ENCODE measurements at places on chromosomes 7 and 10. TPM values are rescaled to one million over a fixed set of nuclear protein-coding genes. Genes with fewer than 3 reads are reported as not detected.

The PPRC1 gene
- total RNA-seq = 23.5 TPM

The OPALIN gene
- total RNA-seq = not detected

The PRRT4 gene
- total RNA-seq = not detected

The NEBL gene
- under 0.01 TPM for total RNA-seq

The MALRD1 gene
- total RNA-seq = 1.7 TPM

The RASA4B gene
- total RNA-seq = 2.3 TPM

The CPN1 gene
- not detected for total RNA-seq

The SPDYE11 gene
- total RNA-seq = not detected

The FANK1 gene
- total RNA-seq = 2.9 TPM

The FAM25A gene
- not detected for total RNA-seq

DNA sequence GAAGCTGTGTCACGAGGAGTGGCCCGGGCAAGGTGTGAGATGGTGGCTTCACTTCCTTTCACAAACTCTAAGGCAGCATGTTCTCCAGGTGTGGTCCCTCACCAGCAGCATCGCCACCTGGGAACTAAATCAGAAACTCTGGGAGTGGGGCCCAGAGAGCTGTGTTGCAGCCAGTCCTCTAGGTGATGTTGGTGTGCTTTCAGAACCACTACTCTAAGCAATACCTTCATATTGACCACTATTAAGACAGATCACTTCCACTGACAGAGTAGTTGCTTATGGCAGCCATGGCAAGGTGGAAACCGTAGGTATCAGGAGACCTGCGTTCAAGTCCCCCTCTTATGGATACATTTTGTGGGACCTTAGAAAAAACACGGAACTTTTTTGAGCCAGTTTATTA lies 495.8 kb upstream of the GALNT17 start:
- no peak for DNase-seq

- peak; percentile 78 for DNase-seq
Observed at GRCh38 chr10:3850999-3851937, 66.3 kb upstream of the KLF6 start.

DNA sequence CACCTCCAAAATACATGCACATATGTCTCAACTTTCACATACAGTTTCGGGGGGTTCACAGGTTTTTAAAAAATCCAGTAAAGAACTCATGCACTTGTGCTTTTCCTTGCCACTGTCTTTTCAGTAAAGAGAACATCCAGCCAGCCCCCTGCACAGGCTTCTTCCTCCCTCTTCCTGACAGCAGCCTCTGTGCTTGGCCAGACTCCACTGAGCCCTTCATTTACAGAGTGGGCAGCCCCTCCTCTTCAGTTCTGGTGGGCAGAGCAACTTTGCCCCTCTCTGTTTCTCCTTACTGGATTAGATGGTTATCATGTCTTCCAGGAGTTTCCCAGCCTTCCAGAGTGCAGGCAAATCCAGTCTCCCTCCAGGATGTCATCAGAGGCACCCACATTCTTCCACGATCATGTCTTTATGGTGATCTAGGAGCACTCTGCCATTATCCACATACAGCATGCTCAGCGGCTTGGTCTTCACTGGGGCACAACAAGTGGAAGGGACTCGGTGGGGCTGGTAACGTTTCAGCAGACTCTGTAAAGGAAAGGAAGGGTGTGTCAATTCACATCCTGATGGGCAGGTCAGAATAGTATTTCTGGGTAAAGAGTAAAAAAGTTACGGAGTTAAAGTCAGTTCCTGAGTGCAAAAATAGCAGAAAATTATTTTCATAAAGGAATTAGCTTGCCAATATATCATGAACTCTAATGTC lies 8.8 kb downstream of the NODAL start:
- DNase-seq = no peak

DNA sequence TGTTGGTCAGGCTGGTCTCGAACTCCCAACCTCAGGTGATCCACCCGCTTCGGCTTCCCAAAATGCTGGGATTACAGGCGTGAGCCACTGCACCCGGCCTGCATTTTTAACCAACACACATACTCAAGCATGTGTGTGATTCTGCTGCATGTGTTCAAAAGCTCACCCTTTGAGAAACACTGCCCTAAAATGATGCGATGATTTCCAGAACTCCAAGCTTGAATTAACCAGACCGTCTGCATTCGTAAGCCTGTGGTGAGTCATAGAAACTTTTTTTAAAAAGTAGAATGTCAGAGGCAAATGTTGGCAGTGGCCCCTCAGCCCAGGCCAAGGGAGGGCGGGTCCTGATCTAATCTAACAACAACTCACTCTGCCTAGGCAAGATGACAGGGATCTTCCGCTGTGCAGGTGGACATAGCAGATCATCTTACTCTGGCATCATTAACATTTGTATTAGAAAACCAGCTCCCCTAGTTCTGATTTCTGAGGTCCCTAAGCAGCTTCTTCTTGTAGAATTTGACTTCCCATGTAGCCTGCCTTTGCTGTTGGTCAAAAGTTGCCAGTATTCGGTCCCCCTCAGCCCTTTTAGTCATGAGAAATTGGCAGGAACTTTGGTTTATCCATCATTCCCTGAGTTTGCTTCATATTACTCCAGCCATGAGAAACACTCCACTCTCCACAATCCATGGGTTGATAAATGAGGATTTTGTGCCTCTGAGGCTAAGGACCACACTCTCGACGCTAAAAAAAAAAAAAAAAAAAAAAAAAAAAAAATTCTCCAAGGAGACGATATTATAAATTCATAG lies 190.4 kb downstream of the SKIDA1 start:
- DNase-seq = peak; percentile 95

GRCh38 chr7:2882111-2882510 lies 38.0 kb upstream of the GNA12 start:
- DNase-seq = no peak

DNA sequence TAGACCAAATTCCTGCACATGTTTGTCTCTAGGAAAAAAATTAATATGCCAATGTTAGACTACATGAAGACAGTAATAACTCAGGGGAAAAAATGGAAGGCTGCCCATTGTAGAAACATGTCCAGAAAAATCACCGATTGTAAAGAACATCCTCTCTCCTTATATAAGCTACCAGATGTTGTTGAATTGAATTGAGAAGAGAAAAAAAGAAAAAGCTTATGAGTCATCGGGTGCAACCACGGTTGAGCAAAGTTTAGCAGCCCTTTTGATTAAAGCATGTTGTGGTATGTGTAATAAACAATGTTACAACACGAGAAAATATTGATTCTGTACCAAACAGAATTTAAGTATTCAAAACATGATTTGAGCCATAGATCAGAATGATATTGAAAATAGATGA lies 102.3 kb upstream of the ARHGAP21 start:
- DNase-seq = peak; percentile 91

DNA sequence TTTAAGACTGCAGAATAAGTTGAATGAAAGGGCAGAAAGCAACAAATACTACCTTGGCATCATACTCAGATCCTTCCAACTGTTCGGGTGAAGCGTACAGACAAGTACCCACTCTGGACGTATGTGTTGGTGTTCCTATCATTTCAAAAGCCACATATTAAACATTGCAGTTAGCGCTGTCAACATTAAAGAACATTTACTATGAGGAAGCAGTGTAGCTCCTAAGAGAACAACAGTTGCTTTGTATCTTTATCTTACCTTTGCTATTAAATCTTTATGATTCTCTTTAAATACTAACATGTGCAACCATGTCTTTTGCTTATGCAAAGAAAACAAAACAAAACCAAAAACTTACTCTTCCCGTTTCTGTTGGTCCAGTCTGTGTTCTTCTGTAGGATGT lies 2.6 kb upstream of the ANKRD61 start:
- DNase-seq = no peak

DNA sequence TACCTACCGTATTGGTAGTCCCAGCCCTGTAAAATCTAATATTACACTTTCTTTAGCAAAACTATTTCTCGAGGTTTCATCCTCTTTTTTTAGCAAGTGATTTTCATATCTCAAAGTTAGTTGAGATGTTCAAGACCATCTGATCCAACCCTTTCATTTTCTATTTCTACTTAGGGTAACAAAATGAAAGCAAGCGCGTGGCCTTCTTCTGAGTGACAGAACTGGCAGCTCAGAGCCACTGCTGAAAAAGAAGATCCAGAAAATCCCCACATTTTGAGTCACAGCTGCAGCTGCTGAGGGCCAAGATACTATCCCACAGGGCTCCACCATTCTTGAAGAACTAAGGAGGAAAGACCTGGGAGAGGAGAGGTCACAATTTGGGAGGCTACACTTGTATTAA lies 24.8 kb upstream of the ZNF800 start:
- DNase-seq = no peak

DNA sequence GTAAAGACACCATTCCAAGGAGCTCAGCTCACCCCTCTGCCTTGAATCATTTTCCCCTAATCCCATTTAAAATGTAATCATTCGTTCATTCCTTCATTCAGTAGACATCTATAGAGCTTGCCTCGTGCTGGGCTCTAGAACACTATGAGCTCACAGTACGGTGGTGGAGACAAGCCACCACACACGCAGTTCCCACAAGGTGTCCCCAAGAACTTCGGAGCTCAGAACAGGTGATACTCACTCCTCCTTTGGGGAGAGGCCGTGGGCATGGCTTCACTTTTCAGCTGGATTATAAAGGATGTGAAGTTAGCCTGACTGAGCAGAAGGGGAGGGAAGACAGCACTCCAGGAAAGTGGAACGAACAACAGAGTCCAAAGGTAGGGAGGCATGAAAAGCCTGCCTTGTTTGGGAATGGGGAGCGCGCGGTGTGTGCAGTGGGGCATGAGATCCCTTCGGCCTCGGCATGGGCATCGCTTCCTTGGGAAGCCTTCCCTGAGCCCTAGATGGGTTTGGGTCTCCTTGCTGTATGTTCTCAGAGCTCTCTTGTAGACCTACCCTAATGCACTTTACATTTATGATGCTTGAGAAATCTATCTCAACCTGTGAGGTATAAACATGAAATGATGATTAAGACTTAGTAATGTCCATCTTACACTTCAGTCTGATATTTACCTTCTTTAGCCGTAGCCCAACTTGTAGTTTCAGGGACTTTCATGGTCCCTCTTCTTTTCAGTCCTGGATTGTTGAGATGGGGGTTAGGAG lies 809 bp upstream of the OGA start:
- DNase-seq = no peak

GRCh38 chr10:48466611-48467240 lies 138.1 kb downstream of the ARHGAP22 start:
- DNase-seq = no peak

GRCh38 chr10:131724169-131724545 lies 176.7 kb upstream of the PPP2R2D start:
- DNase-seq = no peak

- DNase-seq = peak; percentile 53
Observed at GRCh38 chr7:131859147-131859821, 302.9 kb upstream of the PODXL start.

DNA sequence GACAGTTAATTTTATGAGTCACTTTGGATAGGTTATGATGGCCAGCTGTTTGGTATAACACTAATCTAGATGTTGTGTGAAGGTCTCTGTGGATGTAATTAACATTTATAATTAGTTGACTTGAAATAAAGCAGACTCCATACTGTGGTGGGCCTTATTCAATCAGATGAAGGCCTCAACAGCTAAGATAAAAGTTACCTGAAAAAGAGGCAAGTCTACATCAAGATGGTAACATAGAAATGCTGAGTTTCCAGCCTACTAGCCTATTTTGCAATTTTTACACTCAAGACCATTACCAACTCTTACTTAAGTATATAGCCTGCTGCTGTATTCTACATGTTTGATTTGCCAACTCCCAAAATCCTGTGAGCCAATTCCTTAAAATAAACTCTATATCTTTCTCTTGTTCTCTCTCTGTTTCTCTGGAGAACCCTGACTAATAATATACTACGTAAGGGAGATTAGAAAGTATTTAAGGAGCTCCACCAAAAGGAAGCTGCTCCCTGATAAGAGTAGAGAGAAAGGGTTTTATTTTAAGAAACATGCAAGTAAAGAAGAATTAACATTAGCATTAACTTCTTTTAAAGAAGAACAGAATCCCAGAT lies 42.7 kb downstream of the ZNF438 start:
- DNase-seq = peak; percentile 86

DNA sequence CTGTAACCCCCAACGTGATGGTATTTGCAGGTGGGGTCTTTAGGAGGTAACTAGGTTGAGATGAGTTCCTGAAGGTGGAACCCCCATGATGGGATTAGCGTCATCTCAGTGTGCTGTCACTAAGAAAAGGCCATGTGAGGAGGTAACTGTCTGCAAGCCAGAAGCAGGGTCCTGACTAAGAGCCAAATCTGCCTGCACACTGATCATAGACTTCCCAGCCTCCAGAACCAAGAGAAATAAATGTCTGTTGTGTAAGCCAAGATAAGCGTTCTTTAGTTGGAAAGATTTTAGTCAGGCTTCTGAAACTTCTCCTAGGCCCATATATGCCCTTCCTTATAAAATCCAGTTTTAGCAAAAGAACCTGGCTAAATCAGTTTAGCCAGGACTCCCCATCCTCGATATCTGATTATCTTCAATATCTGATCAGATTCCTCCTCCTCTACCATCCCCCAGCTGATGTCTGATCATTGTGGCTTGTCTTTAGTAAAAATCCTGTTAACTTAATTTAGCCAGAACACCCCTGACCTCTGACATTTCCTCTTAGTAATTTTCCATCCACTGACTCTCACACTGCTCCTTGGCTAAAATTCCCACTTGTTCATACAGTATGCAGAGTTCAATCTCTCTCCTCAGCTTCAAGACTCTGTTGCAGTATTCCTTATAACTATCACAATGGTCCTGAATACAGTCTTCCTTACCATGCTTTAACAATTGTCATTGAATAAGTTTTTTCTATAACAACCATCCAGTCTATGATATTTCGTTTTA lies 835.4 kb upstream of the PHF14 start:
- no peak for DNase-seq

- peak; percentile 3 for DNase-seq
Observed at GRCh38 chr7:70788276-70788675, 343.7 kb upstream of the GALNT17 start.

DNA sequence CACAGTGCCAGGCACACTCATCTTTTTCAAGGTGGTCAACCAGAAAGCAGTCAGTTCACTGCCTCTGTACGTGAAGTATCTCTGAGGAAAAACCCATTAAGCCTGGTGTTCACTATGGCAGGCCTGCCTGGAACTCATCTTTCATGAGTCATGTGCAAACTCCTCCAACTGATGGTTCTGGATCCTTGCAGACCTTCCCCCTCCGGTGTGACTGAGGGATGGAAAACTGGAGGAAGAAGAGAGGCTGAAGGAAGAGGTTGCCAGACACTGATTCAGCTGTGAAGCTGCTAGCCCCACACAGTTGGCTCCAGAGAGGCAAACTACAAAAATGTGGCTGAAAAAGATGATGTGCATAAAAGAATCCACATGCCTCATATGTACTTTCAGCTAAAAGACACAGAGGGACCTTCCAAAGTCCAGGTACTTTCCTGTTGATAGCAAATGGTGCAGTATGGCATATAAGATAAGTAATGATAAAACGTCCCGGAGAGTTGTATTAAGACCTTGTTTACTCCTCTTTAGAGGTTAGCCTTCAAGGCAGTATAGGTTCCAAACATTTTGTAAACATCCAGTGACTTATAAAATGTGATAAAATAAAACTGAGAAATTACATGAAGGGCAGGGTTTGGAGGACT lies 2.7 kb downstream of the CYP3A5 start:
- DNase-seq = no peak

DNA sequence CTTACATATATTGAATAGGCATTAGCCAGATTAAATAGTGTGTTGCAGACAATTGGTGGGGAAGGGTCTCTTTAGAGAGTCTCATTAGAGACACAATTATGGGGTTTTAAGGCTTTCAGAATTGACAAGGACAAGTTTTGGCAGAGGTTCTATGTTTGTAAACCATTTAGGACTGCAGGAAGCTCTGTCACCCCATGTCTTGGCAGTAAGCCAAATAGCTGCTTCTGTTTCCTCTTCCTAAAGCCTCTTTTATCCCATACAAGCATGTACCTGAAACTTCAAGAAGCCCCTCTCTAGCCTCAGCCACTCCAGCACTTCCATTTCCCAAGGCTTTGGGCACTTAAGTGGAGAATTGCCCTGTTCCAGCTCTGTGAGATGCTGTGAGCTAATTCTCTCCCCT lies 21.8 kb upstream of the LRRC4 start:
- DNase-seq = peak; percentile 35
